ENCODE measurements at places on chromosomes 2 and 18.

- DNase-seq = no peak
Measured at GRCh38 chr2:64141674-64142405, 2.4 kb downstream of the PELI1 start.

- no peak for DNase-seq
Measured at GRCh38 chr2:168450171-168450570, 5.9 kb upstream of the CERS6 start.

DNA sequence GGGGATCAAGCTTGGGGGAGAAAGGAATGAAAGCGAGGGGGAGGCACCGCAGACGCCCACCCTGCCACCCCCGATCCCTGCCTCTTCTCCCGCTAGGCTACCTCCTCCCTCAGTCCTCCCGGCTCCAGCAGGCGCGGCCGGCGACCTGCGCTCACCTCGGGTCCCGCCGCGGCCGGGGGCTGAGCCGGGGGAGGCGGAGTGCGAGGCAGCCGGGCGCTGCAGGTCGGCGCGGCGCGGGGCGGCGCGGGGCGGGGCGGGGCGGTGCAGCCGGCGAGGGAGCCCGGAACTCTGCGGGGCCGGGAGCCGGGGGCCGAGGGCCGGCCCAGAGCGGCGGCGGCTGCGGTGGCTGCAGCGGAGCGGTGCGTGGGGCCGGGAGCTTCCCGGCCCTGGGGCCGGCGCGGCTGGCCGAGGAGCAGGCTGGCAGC lies 477 bp downstream of the ACVR1 start:
- DNase-seq = peak; percentile 85

DNA sequence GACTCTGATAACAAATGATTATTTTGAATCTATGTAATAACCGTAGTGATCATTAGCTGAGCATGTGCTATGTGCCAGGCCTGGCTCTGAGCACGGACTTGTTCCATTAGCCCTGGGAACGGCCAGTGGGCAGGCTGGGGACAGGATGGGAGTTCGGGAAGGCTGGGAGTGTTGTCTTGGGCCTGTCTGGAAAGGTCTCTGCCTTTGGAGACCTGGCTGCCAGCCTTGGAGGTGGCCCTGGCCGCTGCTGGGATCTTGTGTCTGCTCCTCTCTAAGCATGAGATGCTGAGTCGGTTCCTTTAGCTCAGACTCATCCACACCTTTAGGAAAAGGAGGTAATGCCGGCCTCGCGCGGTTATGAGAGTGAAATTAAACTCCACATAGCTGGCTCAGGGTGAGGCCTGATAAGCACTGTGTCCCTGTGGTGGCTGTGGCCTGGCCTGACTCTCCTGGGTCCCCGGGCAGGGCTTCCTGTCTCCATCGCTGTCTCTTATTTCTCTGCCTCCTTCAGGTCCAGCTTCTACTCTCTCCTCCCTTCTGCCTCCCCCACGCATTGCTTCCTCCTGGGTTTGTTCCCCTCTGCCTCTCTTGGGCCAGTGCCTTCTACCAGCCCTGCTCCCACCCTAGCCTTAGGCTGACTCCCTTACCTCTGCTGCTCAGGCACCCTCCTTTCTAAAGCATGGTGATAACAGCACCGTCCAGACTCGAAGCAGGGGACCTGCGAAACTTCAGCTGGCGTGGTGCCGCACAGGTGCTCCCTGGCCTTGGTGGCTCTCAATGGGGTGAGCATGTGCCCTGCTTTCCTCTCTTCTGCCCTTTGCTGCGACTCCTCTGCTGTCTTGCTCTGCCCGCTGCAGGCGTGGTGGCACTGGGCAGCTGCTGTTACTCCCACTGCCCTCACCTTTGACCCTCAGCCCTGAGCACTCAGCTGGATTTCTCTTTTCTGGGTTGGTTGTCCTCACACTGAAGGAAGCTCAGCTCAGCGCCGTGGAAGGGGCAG lies 41.8 kb downstream of the NCK2 start:
- no peak for DNase-seq

GRCh38 chr2:40282428-40282827 lies 169.5 kb downstream of the SLC8A1 start:
- no peak for DNase-seq

GRCh38 chr18:62458346-62458745 lies 64.5 kb upstream of the ZCCHC2 start:
- DNase-seq = no peak

All from nephron progenitor cell (in vitro differentiated cells).